ENCODE measurements at places on chromosomes 13 and 19.
A peak's percentile ranks its signal among the peaks of the same experiment; 100 is the strongest.

DNA sequence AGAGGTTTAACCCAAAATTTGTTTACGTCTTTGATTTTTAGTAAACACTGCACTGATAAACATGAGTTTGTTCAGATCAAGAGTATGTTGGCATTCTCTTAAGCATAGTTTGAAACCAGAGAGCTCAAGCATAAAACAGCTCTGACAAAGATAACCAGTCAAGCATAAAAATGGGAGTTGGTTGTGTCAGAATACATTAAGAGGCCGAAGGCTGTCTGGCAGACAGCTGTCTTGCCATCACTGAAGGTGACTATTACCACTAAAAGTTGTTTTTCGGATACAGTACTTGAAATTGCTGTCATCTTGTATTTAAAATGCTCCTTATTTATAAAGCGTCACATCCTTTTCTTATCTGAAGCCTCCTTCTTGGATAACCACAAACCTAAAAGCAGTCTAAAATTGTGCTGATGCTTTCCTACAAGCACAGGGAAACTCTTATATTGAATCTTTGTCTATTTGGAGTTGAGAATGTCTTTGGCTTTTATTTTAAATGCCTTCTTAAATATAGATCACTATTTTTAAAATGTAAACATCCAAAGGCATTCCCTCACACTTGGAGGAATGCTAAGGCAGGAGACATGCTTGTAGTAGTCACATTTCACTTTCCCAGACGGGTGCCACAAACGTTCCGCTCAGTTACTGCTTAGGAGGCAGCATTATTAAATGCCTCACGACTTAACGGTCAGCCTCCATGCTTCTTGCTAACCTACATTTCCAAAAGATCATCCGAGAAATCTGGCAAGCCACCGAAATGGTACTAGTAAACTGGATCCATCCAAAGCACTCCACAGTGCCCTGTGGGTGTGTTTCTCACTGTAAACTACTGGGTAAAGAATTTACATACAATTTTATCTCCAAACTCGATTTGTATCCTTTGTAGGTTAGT lies 1.5 kb downstream of the SMAD9 start:
- no peak for DNase-seq

- no peak for DNase-seq
These were observed 209.2 kb downstream of the KCTD12 start for GRCh38 chr13:76677043-76677442.

GRCh38 chr19:32388393-32388855 lies 17.1 kb upstream of the DPY19L3 start:
- no peak for DNase-seq

DNA sequence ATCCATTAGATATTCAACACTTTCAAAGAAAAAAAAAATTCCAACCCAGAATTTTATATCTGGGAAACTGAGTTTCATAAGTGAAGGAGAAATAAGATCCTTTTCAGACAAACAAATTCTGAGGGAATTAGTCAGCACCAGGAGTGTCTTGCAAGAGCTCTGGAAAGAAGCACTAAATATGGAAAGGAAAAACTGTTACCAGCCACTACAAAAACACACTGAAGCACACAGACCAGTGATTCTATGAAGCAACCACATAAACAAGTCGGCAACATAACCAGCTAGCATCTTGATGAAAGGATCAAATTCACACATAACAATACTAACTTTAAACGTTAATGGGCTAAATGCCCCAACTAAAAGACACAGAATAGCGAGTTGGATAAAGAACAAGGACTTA lies 368.4 kb upstream of the MIR17HG start:
- no peak for DNase-seq

DNA sequence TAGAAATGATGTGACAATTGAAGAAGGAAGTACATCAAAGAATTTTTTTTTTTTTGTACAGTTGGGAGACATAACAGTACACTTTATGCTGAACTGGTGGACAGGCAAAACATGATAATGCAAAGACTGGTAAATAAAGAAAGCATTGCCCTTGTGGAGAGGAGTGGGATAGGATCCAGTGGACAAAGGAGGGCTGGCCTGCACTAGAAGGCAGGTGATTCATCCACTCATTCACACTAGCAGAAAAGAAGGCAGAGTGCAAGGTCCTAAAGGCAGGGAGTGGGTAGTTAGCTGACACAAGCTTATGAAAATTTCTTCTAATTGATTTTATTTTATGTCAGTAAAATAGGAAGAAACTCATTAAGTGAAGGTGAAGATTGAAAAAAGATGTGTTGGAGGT lies 17.6 kb upstream of the NALCN start:
- DNase-seq, result no peak

DNA sequence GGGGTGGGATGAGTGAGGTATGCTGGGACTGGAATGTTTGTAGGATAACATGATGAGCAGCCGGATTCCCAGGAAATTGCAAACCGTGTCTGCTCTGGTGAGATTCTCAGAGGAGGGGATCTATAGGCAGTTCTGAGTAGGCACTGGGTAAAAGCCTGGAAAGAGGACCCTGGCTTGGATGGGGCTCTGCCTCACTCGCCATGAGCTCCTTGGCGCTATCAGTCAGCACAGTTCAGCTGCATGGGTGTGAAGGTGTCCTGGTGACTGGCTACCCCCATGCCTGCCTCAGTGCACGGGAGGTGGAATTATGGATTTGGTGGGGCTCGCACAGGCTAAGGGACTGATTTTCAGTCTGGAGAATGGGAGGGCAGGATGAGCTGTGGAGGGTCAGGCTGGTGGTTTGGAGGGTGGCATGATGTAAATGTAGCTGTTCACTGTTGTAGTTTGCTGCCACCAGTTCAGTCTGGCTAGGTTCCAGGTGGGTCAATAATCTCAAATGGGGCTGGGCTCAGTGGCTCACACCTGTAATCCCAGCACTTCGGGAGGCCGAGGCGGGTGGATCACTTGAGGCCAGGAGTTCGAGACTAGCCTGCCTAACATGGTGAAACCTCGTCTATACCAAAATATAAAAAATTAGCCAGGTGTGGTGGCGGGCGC lies 9.2 kb upstream of the ZNF627 start:
- no peak for DNase-seq

DNA sequence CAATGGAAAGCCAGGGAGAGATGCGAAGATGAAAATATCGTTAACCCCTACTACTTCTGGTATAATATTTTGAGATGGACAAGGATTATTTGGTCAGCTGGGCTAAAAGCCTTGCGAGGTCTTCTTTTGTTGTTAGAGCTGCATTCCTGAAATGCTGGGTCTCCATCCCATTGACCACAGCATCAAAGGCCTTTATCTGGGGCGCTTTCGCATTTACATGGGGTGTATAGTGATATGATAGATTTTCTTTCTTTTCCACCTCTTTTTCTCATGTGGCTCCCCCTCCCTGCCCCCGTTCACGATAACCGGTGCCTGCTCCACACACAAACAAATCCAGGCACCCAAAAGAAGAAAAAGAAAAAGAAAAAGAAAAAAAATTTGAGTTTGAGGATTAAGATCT lies 77.5 kb downstream of the ZNF536 start:
- DNase-seq, result no peak

- no peak for DNase-seq
These were observed 39.5 kb downstream of the MPHOSPH8 start for GRCh38 chr13:19672990-19673389.

GRCh38 chr19:15479391-15480345 lies at the start of gene PGLYRP2:
Gene PGLYRP2 (minus strand): TSS chr19:15479501. CDS start chr19:15479371, 130 bp downstream.
- no peak for DNase-seq

DNA sequence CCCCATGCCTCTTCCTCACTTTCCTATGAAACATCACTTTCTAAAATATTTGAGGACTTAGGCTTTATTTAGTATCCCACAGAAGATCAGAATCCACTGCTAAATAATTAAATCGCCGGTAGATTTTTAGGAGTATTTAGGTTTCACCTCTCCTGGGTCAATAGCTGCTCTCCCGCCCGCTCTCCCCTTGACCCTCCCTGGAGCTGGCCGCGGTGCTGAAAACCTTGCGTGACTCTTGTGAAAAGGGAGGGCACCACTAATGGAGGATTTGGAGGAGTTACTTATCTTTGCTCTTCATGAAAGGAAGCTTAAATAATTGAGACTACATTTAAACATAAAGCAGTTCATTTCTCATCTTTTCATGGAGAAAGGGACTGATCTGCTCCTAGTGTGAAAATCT lies 14.1 kb downstream of the POU4F1 start:
- no peak for DNase-seq

DNA sequence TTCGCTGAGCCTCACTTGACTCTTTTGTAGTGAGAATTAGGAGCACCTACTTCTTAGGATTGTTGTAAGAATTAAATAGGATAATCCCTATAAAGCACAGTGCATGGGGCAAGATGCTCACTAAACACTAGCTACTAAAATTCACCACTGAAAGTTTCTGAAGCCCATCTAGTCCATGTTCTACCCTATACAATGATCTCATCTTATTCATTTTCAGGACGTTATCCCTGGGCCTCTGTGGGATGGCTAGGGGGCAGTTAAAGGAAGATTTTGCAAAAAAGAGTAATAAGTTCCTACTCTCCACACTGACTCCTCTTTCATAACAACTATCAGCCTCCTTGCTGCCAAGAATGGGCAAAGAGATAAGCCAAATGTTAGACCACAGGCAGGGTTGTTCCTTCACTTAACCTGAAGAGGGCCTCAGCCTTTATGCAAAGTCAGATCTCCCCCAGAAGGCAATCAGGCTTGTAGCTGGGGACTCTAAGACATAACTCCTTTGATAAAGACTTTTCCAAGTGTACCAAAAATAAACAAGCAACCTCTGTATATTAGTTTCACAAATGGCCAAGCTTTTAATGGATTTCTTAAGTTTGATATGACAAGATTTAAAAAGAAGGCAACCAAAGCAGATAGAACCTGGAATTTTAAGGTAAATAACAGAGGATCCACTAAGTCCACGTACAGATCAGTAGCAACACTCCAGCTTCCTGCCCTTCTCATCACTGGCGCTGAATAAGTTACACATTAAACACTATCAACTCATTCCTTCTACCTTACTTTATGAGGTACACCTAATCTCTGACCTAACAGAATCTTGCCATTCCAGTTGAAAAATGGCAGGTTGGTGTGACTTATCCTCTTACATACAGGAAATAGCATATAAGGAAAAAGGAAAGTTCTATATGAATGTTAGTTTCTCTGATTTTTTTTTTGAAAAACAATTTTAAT lies 44.4 kb downstream of the ELF1 start:
- peak; percentile 59 for DNase-seq

- no peak for DNase-seq
These were observed 31.3 kb upstream of the FOXO1 start for GRCh38 chr13:40697711-40698110.

GRCh38 chr13:55673910-55674309 lies 1466.8 kb upstream of the PRR20A start:
- no peak for DNase-seq

DNA sequence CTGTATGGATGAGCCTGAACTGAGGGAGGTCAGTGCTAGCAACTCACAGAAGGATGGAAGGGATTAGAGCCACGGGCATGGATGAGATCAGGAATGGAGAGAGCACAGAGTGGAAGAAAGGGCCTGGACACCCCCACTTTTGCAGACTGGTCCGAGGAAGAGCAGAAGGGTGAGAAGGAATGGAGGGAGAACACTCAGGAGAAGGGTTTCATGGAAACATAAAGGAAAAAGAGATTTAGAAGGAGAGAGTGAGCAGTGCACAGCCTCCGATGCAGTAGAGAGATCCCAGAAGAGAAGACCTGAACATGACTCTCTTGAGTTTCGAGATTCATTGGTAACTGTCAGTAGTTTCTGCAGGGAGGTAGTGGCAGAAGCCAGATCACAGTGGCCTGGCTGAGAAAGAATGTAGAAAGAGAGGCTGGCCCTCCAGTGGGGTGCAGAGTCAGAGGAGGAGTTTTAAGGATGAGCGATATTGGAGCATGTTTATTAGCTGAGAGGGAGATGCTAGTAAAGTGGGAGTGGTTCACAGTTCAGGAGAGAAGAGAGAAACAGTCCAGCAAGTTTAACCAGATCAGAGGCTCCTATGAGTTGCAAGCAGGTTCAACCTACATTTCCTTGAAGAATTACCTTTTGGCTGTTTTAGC lies 108.9 kb downstream of the ZAR1L start:
- DNase-seq, result no peak

DNA sequence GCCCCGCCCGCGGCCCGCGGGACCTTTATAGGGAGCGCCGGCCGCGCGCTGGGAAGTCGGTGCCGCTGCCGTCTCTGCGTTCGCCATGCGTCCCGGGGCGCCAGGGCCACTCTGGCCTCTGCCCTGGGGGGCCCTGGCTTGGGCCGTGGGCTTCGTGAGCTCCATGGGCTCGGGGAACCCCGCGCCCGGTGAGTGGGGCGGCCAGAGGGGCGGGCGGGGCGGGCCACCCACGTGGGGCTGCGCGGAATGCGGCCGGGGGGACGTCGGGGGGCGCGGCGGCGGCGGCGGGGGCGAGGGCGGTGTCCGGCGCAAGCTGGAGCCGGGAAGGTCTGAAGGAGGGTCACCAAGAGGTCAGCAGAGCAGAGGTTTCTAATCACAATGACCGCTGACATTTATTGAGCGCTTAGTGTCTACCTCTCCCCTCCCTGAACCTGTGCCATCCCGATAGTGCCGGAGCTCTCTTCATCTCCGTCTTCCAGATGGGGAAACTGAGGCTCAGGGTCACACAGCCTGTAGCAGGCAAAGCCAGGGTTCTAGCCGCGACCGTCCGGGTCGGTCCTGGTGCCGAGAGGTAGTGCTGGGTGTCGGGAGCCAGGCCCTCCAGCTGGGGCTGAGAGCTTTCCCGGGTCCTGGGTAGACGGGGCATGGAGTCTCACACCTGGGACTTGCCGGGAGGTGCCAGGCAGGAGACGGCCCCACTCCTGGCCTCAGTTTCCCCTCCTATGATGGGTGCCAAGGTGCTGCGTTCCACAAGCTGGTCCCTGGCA lies at the start of gene FSTL3:
FSTL3 (plus strand) TSS at position 54 of the 767 bp plus-strand sequence; CDS start at position 86, 32 bp downstream.
- no peak for DNase-seq

DNA sequence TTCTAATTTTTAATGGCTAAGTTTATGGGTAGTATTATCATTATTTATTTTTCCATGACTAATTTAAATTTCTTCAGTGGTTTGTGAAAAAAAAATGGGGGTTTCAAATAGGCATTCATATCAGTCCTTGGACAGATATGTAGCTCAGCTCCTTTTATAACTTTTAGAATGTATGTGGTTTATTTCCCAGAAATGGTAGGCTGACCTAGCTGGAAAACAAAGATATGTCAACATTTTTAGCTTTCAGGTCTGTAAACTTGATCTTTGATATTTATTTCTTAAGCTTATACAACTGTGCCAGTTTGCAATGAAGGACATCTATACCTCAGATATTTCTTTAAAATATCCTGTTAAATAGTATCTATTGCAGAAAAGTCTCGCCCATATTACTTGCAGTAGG lies 1815.5 kb downstream of the SLITRK5 start:
- DNase-seq, result no peak

DNA sequence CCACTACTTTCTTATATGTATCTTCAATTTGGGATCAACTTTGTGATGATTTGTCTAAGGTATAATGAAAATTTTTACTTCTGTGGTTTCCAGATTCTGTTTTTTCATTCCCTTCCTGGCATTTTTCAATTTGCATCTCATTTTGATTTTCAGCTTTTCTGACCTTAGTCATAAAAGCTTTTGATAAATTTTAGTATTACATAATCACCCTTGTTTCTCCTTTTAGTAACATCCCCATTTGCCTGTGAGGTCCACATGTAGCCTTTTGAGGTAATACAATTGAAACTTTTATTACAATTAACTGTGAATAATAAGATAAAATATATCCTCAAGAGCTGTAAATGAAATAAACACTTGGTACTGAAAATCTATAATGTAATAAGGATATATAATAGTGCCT lies 31.2 kb downstream of the LACC1 start:
- no peak for DNase-seq
